ENCODE measurements at places on chromosomes 13 and 19.

DNA sequence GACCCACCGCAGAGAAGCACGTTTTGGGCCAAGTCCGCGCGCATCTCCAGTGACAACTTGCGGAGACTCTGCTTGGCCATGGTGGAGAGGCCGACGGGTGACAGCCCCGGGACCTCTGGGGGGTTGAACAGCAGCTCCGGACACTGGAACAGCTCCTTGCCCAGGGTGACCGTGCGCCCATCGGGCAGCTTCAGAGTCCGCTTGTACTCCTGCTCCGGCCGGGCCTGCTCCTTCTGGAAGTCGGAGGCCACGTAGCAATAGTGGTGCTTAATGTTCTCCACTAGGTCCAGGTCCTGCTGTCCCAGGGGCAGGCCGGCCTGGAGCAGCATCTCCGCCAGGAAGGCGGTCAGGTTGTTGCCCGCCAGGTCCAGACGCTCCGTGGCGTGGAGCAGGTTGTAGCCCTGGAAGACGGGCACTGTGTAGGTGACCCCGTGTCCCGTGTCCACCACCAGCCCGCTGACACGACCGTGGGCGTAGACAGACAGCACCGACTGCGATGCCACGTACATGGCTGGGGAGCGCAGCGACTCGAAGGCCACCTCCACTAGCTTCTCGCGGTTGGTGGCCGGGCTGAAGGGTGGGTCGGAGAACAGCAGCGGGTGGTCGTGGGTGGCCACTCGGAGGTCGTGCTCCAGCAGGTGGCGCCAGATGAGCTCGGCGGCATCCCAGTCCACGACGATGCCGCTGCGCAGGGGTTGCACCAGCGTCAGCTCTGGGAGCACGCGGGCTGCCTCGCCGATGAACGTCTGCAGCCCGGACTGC lies 743 bp downstream of the ACTL9 start:
- DNase-seq = no peak

DNA sequence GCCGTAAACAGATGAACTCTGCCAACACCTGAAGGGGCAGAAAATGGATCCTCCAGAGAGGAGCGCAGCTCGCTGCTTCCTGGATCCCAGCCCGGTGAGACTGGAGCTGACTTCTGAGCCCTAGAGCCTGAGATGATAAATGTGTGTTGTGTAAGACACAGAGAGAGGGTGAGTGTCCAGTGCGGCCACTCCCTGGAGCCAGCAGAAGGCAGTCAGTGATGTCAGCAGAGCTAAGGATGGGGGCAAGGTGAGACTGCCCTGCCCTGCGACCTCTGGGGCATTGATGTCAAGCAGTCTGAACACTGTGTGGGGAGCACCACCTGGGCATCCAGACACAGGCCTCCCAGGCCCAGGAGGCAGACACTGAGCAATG lies 9.7 kb upstream of the SLC35E1 start:
- no peak for DNase-seq

GRCh38 chr19:48760504-48761205 lies 5.3 kb downstream of the FGF21 start:
- DNase-seq = no peak

- DNase-seq = no peak
Observed at GRCh38 chr13:44012910-44013757, 133.4 kb downstream of the LACC1 start.

GRCh38 chr13:96860882-96861281 lies 133.4 kb downstream of the OXGR1 start:
- no peak for DNase-seq

- no peak for DNase-seq
Observed at GRCh38 chr13:102617697-102618350, 21.0 kb downstream of the TPP2 start.

GRCh38 chr19:2426611-2427428 lies 566 bp downstream of the TIMM13 start:
- DNase-seq = peak; percentile 31

- DNase-seq = no peak
Observed at GRCh38 chr13:113981611-113982295, 7.9 kb upstream of the C13orf46 start.

All from fibroblast of upper back skin (primary cell).